ENCODE measurements at places on chromosomes 1 and 21. TPM values are rescaled to one million over a fixed set of nuclear protein-coding genes. Genes with fewer than 3 reads are reported as not detected.

DNA sequence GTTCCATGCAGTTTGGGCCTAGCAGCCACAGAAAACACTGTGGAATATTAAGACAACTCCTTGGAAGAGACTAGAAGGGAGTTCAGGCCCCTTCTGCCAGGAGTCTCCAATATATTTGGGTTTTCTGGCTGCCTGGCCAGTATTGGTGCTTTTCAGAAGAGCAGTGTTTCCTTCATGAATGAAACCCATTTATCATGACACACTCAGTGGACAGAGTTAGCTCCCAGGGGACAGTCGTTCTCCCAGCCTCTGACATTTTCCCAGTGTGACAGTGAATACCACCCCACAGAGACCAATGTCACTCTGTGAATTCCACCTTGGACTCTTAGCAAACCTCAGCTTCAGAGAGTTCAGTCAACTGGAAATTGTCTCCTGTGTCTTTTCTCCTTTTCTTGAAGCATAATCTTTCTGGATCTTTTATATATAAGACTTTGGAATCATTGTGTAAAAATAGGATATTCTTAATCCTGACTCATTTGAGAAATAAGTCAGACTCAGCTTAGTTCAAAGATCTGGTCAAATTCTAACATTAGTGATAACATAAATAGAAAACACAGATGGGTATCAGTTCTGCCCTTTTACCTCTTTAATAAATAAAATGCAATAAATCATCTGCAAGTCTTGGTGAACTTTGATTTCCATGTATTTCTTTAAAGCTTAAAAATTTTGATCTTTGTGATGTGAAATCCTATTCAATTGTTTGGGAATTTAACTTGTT is 40.4 kb downstream of the GNG12 start:
- DNase-seq: no peak

- peak; percentile 70 for DNase-seq
Observed at GRCh38 chr1:108708691-108709660, 3.7 kb upstream of the FNDC7 start.

GRCh38 chr1:44265656-44266358 is 52.5 kb downstream of the DMAP1 start:
- no peak for DNase-seq

GRCh38 chr1:158119976-158120653 is 60.6 kb upstream of the CD1D start:
- no peak for DNase-seq

DNA sequence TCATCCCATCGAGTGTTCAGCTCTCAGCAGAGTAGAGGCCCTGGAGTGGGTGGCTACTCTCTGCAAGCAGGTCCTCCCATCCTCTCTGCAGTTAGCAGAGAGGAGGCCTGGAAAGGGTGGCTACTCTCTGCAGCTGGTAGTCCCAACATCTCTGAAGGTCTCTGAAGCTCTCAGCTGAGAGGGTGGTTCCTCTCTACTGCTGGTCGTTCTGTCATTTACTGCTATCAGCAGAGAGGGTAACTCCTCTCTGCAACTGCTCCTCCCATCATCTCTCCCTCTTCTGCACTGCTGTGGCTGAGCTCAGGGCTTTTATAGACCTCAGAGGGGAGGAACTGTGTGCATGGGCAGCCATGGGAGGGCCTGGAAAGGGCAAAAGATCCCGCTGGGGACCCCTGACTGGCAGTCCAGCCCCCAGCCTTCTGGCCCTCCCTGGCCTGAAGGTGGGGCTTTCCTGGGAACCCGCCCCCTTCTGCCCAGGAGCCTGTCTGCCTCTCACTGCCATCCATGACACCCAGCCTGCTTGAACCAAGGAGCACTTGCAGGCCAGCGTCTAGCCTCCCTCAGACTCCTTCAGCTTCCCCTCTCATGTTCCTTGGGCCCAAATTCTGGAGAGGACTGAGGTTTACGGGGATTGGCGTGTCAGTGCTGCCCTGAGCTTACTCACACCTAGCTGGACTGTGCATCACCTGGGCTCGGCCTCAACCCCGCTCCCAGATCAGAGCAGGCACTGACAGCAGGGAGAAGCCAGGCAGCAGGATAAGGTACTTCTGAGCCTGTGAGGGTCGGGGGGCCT is 898.3 kb upstream of the NEGR1 start:
- no peak for DNase-seq

- no peak for DNase-seq
Observed at GRCh38 chr1:47559944-47560695, 122.3 kb downstream of the FOXD2 start.

DNA sequence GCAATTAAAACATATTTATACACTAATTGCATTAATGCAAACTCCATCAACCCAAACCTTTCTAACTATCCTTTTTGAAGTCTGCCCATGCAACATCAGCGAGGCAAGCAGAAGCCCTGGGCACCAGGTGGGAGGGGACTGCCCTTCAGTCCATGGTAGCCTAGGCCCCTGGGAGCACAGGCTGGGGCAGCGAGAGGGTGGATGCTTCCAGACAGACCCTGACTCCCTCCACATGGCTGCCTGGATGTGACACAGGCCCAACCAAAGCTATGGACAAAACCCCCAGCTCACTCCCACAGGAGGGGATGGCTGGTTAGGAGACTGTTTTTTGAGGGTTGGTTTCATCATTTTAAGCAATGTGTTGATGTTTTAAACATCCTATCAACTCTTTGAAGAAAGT is 17.8 kb upstream of the LRRC47 start:
- DNase-seq: no peak

DNA sequence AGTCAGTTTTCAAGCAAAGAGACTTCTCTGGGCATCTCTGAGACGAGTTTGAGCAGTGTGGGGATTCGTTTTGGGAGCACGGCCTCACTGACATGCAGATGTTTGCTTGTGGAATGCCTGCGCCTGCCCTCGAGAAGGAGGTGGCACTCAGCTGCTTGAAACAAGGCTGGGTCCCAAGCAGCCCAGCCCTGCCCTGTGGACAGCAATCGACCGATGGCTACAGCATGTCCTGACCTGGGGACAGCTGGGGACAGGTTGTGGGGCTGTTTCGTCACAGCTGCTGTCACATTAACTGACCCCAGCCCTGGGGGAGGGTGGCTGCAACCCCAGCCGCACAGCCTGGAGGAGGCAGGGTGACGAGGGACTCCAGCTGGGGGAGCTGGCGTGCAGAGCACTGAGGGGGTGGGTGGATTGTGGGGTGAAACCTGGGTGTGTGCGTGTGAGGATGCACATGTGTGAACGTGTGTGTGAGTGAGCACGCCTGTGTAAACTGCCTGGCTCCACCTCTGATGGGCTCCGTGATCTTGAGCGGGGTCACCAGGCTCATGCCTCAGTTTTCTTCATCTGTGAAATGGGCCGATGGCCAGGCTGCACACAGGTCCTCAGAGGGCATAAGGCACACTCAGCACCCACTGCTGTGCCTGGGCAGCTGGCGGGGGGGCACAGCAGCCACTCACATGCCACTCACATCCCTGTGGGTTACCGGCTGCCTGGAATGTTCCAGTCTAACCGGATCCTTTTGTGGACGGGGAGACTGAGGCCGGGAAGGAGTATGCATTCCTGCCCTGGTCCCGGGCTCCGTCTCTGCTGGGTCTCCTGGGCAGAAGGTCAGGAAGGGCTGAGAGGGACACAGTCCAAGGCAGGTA is 49.3 kb downstream of the COL18A1 start:
- no peak for DNase-seq

- no peak for DNase-seq
Observed at GRCh38 chr1:60564916-60565750, 491.6 kb upstream of the C1orf87 start.

DNA sequence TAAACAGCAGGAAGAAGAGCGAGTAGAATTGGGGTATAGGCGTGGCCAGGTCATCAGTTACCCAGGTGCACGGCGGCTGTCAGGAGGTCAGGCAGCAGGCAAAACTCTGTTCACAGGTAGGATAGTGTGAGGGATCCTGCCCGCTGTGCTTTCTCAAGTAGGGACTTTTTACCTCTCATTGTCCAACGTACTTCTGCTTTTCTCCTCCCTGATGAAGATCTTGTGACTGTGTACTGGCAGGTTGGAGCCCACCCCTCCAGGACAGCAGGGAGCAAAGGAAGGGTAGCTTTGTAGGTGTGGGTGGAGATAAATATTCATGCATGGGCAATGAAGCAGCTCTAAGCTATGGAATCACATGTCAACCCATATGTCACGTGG is 373.5 kb downstream of the KIF26B start:
- DNase-seq: no peak

GRCh38 chr1:155940482-155940992 is 901 bp upstream of the RXFP4 start:
- no peak for DNase-seq

- DNase-seq: no peak
Observed at GRCh38 chr1:243944429-243945160, 94.6 kb upstream of the AKT3 start.

- DNase-seq: no peak
Observed at GRCh38 chr1:214476986-214477870, 74.2 kb downstream of the PTPN14 start.

- no peak for DNase-seq
Observed at GRCh38 chr1:222028116-222028515, 286.2 kb upstream of the DUSP10 start.

DNA sequence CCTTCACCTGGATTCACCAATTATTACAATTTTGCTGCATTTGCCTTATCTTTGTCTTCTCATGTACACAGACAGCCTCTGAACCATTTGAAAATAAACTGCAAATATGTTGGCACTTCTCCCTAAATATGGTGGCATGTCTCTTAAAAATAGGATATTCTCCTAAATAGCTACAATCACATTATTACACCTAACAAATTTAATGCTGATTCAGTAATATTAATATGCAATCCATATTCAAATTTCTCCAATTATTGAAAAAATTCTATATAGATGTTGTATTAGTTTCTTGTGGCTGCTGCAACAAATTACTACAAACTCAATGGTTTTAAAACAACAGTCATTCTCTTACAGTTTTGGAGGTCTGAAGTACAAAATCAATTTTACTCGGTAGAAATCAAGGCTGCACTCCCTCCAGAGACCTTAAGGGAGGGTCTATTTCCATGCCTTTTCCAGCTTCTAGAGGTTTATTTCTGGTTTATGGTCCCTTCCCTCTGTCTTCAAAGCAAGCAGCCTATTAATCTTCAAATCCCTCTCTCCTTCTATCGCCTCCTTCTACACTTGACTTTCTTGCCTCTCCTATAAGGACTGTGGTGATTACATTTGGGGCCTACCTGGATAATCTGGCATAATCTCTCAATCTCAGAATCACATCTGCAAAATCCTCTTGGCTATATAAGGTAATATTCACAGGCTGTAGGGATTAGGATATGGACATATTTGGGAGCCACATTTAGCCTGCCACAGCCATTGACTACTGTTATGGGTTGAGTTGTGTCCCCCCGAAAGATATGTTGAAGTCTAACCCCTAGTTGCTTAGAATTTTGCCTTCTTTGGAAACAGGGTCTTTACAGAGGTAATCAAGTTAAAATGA is 52.5 kb upstream of the BOLA1 start:
- no peak for DNase-seq

- no peak for DNase-seq
Observed at GRCh38 chr21:25304611-25305010, 302.7 kb downstream of the MRPL39 start.

GRCh38 chr1:169701261-169702005 is 10.0 kb downstream of the SELL start:
- no peak for DNase-seq

- DNase-seq: no peak
Observed at GRCh38 chr1:225602590-225603206, 50.2 kb downstream of the ENAH start.

- no peak for DNase-seq
Observed at GRCh38 chr1:222828939-222829338, 14.1 kb downstream of the DISP1 start.

DNA sequence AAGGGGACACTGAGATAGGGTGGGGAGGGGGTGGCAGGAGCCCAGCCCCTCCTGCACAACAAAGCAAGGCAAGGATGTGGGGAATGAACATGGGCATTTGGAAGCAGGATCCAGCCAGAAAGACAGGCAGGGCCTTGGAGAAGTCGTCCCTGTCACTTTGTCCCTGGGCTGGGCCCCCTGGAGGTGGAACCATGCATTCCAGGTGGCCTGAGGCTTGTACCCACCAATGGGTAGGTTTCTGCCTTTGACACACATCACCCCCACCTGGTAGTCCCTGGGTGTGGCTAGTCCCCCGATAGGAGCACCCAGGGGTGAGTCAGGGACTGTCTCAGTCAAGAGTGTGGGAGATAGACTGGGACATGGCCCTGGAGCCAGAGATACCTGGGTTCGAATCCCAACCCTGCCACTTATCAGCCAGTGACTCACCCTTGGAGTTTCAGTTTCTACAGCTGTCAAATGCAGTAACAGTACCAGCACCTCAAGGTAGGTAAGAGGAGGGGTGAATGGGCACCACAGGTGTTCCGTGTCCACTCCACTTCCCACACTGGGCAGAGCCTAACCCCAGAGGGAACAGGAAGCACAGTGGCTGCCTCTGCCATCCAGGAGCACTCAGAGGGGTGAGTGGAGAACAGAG is 10.0 kb downstream of the PLA2G2D start:
- no peak for DNase-seq

GRCh38 chr1:15408890-15409387 is 749 bp upstream of the EFHD2 start:
- DNase-seq: no peak

GRCh38 chr1:162363823-162364222 is 12.8 kb downstream of the SPATA46 start:
- DNase-seq: no peak

DNA sequence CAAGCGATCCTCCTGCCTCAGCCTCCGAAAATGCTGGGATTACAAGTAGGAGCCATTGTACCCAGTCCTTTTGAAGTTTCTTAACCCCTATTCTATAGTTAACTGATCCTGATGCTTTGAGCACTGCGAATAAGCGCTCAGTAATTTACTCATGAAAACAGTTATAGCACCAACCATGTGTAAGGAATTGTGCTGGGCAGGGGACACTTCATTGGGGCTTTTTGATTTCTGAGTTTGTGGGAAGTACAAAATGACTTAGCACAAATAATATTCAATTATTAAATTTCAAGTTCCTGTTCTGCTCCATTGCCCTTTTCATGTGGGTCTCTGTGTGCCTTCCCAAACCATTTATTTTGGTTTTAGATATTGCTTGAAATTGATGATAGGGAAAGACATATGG is 6.2 kb upstream of the HIPK1 start:
- DNase-seq: no peak

GRCh38 chr1:7705048-7705907 is 65.8 kb upstream of the VAMP3 start:
- peak; percentile 23 for DNase-seq

The PCBP3 gene
- total RNA-seq: 3.4 TPM

The MNDA gene
- total RNA-seq: not detected

The AADACL4 gene
- total RNA-seq: not detected

The ELF3 gene
- 0.38 TPM for total RNA-seq

The LCE6A gene
- not detected for total RNA-seq

The TFF3 gene
- not detected for total RNA-seq

The TXLNA gene
- 79.8 TPM for total RNA-seq

The MAP1LC3C gene
- total RNA-seq: not detected

The HSD3B2 gene
- total RNA-seq: not detected

The OR2AK2 gene
- total RNA-seq: not detected

The LENEP gene
- total RNA-seq: 1.2 TPM

The C8A gene
- not detected for total RNA-seq

The KRTAP19-3 gene
- not detected for total RNA-seq

The IQGAP3 gene
- total RNA-seq: 19.7 TPM

The ARHGEF11 gene
- 15.8 TPM for total RNA-seq

The CHI3L1 gene
- not detected for total RNA-seq

The MAP3K21 gene
- 4.6 TPM for total RNA-seq

The VHLL gene
- total RNA-seq: not detected

The OR2L3 gene
- total RNA-seq: not detected

The CYP4X1 gene
- not detected for total RNA-seq

The CHRNB2 gene
- total RNA-seq: not detected

All from activated CD4-positive, alpha-beta memory T cell treated with anti-CD3 and anti-CD28 coated beads, Interleukin-2, amount 10 ng/mL, durations not matched to agents 7 days and 5 days (primary cell).